ENCODE measurements at places on chromosomes 4 and X.
A peak's percentile ranks its signal among the peaks of the same experiment; 100 is the strongest.

DNA sequence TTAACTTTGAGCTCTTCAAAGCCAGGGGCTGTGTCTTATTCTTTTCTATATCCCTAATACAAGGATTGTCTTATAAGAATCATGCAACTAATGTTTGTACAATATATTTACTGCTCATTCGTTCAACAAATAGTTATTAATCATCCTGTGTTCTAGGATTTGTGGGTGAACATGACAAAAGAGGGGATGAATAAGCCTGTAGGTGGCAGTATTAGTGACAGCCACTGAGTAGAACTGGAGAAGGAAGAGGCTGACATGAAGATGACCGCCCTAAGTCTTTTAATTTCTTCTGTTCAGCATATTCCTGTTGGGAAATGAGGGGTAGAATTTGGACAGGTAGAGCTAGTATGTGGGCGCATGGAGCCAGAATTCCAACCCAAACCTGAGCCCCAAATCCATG lies 11.9 kb upstream of the LINC00632 start:
- no peak for DNase-seq

DNA sequence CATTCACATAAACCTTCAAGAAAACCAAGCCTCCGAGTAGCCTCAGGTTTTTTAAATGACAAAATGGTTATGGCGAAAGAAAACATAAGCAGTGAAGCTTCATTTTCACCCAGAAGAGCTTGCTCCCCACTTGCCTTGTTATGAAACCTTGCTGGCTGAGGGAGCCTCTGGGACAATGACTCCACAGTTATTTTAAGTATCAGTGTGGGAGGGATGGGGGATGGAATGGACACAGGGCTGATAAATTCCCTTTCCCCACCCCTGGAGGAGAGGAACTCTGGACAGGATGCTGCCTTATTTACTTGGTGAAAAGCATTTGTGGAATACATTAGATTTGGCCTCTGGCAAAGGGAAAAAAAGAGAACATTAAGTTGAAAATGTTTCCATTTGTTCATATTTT lies 220.7 kb upstream of the CNKSR2 start:
- DNase-seq, result no peak

DNA sequence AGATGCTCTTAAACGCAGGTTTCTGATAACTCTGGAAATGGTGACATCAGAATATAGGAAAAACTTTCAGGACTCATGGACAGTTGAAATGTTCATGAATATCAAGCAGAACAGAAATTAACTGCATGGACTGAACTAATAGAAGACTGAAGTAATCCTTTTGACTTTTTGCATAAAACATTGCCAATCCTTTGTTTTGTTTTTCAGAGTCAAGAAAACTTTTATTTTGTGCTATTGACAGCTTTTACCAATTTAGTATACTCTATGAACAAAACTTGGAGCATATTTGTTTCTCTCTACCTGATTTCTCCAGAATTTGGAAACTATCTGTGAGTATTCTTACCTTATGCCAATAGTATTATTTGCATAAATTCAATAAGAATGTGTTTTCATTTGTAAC lies 61.2 kb upstream of the HMX1 start:
- no peak for DNase-seq

DNA sequence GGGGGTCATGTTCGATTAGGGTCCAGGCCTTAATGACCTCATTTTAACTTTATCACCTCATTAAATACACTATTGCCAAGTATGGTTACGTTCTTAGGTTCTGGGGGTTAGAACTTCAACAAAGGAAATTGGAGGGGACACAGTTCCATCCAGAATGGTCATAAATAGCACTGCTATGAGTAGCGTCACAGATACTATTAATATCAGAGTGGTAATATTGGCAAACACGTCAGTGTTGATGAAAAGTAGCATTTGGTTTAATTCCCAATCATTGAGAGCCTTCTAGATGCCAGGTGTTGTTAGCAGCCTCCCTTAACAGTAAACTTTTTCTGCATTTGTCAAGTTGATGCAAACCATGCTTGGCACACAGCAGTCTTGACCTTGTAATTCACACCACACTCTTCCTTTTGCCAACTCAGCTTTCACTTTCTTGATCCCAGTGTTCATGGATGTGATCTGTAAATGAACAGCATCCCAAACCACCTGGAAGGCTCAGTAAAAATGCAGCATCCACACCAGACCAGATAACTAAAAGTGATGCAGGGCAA lies 912.5 kb upstream of the TENM3 start:
- no peak for DNase-seq

DNA sequence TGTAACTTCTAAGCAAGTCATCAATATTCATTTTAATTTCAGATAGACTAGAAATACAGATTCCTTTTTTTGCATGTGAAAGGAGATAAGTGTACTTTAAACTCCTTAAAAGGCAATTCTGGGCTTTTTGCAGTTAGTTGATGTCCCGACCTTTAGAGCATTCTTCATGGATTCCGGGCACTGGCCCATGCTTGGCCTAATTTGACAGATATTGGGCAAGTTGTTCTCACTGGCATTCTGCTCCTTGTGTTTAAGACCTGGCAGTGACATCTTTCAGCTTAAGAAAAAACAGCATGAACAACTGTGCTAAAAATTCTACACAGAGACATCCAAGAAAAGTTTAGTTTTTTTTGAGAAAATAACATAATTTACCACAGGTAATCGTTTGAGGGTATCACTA lies 1037.2 kb downstream of the PCDH18 start:
- no peak for DNase-seq

DNA sequence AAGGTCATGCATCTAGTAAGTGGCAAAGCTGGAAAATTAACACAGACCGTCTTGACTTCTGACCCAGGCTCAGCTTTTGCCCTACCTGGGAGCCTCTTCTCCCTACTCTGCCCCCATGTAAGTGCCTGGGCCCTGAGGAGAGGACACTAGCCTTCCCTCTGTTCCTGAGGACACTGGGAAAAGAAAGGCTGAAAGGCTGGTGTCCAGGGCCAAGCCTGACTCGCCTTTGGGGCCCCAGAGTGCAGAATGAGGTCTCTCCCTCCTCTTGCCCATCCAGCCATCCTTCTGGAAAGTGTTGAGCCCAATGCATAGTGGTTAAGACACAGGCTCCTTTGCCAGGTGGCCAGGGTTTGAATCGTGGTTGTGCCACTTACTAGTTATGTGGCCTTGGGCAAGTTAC lies 91.5 kb downstream of the PJA1 start:
- DNase-seq, result no peak

DNA sequence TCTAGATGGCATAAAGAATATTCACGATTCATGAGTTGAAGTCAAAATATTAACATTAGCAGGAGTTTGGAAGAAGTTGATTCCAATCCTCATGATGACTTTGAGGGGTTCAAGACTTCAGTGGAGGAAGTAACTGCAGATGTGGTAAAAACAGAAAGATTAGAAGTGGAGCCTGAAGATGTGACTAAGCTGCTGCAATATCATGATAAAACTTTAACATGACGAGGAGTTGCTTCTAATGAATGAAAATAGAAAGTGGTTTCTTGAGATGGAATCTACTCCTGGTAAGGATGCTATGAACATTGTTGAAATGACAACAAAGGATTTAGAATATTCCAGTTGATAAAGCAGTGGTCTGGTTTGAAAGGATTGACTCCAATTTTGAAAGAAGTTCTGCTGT lies 70.1 kb upstream of the TMLHE start:
- DNase-seq, result no peak

GRCh38 chrX:87045352-87045751 lies 472.2 kb upstream of the KLHL4 start:
- DNase-seq, result no peak

- DNase-seq, result no peak
Observed at GRCh38 chrX:133698298-133698697, 283.0 kb upstream of the GPC4 start.

- peak; percentile 53 for DNase-seq
Observed at GRCh38 chr4:81351654-81352445, 119.9 kb downstream of the RASGEF1B start.

- DNase-seq, result peak; percentile 54
Observed at GRCh38 chr4:40897557-40898203, 147.9 kb downstream of the NSUN7 start.

- DNase-seq, result no peak
Observed at GRCh38 chr4:110963662-110964280, 340.9 kb upstream of the PITX2 start.

DNA sequence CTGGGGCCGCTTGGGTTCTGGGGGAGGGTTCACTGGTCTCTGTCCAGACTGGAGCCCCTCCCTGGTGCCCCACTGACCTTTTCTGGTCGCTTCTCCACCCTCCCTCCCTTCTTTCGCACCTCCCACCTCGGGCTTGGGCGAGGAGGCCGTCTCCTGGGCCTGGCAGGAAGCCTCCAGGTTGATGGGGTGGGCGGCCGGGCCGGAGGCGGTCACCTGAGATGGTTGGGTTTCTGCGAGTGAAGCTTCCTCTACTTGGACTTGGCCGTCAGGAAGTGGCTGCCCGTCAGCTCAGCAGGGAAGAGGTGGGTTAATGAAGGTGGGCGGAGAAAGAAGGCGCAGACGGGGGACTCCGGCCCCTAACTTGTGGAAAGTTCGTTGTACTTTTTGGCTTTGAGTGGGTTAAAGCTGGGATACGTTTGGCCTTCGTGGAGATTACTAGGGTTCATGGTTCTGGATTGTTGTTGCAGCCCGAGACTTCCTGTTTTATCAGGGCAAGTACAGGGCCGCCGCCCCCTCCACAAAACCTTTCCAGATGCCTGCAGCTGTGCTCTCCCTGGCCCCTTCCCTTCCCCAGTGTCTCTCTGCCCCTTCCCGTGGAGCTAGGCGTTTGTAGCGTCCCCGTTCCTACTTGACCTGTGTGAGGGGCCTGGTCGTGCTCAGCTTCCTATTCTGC lies 1.2 kb downstream of the AKAP17A start:
- DNase-seq, result no peak

DNA sequence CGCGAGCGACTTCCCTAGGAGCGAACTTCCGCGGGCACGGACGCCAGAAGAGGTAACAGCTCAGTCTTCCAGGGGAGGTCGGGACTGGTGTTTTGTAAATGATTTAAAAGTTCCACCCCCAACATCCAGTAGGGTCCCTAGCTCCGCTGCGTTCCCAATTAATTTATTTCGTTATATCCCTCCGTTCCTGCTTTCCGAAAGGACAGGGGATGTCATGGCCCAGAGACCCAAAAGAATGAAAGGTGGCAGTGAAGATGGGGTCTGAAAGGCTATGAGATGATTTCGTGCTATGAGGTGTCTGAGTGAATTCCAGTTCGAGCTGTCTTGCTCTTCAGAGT lies 373 bp upstream of the SMIM43 start:
- no peak for DNase-seq

GRCh38 chr4:110292994-110293744 lies 94.8 kb upstream of the ELOVL6 start:
- no peak for DNase-seq

DNA sequence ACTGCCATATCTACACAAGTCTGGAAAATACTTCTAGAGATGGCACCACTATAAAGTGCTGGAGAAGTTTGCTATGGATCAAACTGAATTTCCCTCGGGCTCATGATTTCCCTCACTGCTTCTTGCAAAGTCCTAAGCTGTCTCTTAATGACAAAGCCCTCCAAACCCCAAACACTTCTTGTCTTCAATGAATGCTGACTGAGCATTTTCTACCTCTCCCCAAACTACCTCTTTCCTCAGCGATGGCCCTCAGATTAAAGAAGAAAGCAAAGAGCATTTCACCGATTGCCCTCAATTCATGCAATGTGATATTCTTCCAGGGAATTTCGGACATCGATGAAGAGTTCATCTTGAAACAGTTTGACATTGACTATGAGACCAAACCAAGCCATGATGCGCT lies 19.7 kb downstream of the FAM47E start:
- DNase-seq, result no peak

GRCh38 chr4:155430895-155431795 lies 54.4 kb upstream of the MAP9 start:
- DNase-seq, result no peak

- no peak for DNase-seq
Observed at GRCh38 chr4:2948895-2949781, 14.1 kb downstream of the NOP14 start.

DNA sequence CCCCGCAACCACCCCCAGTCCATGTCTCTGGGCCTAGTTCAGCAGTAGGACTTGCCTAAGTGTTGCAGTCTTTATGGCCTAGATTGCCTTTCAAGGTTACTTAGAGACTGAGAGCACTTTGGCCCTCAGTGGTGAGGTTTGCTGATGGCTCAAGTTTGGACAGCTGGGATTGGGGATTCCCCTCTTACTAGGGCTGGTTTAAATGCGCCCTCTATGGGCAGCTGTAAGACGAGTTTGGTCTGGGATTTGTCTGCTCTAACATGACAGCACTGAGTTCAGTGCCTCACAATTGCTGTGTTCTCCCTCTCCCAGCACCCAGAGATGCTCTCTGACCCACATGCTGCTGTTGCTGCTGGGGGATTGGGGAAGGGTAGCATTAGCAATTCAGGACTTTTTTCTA lies 23.1 kb downstream of the DACH2 start:
- DNase-seq, result peak; percentile 0

- no peak for DNase-seq
Observed at GRCh38 chrX:19953145-19953544, 37.7 kb downstream of the BCLAF3 start.

DNA sequence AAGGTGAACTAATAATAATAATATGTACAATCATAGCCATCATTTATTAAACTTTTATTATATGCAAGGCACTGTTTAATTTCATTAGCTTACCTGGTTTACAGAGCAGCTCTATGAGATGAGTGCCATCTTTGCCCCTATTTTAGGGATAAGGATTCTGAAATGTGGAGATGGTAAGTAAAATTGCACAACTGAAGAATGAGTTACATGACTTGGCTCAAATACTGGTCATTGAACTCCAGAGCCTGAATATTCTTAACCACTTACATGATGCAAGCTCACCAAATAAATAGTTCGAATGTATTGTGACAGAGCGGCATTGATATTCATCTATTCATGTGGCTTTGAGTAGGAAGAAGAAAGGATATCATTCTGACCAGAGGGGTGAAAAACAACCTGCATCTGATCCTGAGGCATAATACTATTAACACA lies 11.7 kb downstream of the ALB start:
- DNase-seq, result no peak

DNA sequence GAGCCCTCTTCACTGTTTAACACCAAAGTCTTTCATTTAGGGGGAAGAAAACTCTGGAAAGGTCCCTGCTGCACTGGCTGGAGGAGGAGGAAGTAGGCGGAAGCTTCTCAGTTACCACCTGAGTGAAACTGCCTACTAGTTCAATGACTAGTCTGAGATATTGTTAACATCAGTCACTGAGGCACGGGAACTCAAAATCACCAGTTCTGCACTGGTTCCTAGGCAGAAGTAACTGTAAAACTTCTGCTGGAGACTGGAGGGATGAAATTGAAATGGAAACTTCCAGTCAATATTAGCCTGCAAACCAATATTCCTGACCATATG lies 178.3 kb downstream of the SNCA start:
- no peak for DNase-seq

GRCh38 chr4:74408639-74409038 lies 36.3 kb upstream of the AREG start:
- DNase-seq, result no peak

Data from NCI-H2171 treated with DMSO at 0.1 percent for 48 hours (cell line).